ENCODE measurements at places on chromosomes 4 and X. TPM values are rescaled to one million over a fixed set of nuclear protein-coding genes. Genes with fewer than 3 reads are reported as not detected.

- DNase-seq, result peak; percentile 23
Measured at GRCh38 chr4:33722254-33722653, 2522.1 kb downstream of the ARAP2 start.

DNA sequence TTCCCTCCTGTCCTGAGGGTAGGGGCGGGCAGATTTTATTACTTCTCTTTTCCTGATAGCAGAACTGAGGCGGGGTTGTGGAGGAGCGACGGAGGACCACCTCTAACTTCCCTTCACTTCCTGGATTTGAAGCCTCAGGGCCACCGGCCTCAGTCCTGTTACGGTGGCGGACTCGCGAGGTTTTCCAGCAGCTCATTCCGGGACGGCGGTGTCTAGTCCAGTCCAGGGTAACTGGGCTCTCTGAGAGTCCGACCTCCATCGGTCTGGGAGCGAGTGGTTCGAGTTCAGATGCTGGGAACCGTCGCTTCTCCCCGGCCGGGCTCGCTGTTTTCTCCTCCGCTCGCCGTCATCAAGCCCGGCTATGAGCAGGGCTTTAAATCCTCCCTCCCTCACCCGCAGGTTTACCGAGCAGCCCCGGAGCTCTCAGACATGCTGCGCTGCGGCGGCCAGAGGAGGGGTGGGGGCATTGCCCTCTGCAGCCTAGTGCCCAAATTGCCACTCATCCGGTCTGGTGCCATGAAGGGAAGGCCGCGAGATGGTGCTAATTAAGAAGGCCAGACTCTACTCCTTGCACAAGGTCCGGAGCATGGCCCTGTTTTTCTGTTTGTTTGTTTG lies 23.3 kb downstream of the HAND2 start:
- DNase-seq, result peak; percentile 86

DNA sequence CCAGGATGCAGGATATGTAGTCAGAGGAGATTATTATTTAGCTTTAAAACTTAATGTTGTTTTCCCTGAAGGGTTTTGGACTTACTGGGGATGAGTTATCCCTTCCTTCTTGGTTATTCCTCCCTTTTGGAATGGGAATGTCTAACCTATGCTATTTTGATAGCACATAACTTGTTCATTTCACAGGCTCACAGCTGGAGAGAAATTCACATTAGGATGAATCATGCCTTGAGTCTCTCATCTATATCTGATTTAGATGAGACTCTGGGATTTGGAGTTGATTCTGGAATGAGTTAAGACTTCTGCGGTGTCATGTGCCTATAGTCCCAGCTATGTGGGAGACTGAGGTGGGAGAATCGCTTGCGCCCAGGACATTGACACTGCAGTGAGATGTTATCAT lies 81.1 kb downstream of the ATP11C start:
- DNase-seq, result no peak

- no peak for DNase-seq
Measured at GRCh38 chr4:163955288-163955687, 460.8 kb downstream of the TMA16 start.

- DNase-seq, result no peak
Measured at GRCh38 chr4:159608436-159608835, 505.6 kb downstream of the RAPGEF2 start.

GRCh38 chr4:139611391-139611790 lies 54.2 kb upstream of the MGST2 start:
- no peak for DNase-seq

DNA sequence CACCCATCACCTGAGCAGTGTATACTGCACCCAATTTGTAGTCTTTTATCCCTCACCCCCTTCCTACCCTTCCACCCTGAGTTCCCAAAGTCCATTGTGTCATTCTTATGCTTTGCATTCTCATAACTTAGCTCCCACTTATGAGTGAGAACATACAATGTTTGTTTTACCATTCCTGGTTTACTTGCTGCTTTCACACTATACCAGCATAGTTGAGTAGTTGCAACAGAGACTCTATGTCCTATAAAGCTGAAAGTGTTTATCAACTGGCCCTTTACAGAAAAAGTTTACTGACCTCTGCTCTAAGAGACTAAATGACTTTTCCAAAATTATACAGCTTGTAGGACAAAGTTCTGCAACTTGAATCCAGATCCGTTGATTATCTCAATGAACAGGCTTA lies 61.1 kb upstream of the BLTP1 start:
- no peak for DNase-seq

GRCh38 chrX:74535086-74535407 lies 79.4 kb downstream of the RLIM start:
- DNase-seq, result no peak

DNA sequence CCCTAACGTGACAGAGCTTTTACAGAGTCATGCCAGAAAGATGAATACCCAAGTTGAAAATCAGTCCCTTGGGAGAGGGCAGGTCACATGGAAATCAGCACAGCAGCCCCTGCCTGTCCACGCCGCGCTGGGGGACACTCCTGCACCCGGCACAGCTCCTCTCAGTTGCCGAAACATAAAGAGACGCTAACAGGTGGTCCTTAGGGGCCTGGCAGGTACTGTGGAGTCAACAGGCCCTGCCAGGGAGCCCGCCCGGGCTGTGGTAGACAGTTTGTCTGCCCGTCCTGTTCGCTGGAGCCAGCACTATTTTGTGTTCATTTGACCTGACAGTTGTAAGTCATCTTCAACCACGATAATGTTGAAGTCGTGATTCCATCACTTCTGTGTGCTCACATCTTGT lies 30.5 kb downstream of the NELFA start:
- DNase-seq, result peak; percentile 65

DNA sequence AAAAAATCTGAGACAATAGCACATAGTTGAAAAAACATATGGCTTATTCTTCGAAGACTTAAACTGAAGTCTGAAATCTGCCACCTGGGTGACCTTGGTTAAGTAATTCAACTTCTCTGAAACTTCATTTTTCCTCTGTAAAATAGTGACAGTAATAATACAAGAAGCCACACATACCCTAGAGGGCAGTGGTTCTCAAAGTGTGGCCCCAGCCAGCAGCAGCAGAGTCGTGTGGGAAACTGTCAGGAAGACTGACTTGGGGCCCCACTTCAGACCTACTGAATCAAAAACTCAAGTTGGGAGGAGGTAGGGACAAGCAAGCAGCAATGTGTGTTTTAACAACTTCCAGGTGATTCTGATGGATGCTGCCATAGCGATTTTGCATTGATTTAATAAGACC lies 249.9 kb downstream of the HNRNPD start:
- no peak for DNase-seq

DNA sequence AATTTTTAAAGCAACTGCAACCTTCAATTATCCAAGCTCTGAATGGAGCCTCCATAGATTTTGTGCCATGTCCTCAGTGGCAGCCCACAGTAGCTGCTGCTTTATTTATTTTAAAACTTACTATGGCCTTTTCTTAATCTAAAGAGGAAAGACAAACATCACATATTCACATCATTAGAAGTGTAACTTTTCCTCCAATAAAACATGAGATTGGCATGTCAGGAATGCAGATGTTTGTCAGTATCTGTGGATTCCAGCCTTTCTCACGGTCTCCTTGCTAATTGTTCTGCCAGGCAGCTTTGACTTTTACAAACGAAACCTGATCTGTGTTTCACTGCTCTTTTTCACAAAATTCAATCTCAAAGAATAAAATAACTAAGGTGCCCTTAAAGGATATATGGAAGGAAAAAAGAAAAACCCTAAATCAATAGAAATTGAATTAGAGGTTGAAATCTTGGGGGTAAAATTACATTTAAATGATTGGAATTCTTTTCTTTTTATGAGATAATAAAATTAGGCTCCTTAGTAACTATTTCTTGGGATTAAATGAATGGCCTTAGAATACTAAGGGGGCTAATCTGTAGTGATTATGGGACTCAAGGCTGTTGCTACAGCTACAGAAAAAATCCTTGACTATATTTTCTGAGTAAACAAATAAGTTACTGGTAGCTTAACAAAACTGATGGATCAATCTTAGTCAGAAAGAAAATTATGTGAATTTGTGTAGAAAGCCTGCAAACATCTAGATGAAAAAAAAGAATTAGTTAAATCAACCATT lies 151.3 kb downstream of the RTL9 start:
- no peak for DNase-seq

DNA sequence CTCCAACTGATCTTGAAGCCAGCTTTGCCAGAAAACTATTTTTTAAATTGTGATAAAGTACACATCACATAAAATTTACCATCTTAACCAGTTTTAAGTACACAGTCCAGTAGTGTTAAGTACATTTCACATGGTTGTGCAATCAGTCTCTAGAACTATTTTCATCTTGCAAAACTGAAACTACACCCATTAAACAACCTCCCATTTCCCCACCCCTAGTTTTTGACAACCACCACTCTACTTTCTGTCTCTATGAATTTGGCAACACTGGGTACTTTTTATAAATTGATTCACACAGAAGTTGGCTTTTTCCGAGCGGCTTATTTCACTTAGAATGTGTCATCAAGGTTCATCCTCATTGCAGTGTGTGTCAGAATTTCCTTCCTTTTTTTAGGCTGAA lies 31.0 kb downstream of the TRPC5 start:
- no peak for DNase-seq

DNA sequence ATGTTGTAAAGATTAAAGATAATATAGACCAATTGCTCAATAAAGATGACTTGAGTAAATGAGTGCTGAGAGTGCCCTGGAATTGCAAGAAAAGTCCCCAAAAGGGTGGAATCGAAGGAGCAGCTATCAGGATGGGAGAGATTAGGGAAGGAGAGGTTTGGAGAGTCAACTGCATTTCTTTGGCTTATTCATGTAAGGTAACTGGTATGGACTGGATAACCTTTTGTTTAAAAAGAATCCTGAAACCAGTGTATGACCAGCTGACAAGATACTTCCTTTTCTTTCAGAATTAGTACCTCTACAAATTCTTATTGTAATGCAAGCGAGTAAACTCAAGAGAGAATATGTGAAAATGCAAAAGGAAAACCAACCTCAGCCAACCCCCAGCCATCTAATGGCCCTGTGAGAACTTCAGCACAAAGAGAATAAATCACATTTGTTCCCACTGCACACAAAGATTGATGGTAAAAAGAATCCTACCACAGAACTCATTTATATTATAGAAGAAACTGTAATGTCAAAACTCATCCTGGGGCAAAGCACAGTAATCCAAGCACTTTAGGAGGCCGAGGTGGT lies 24.5 kb upstream of the SPP1 start:
- DNase-seq, result no peak

- peak; percentile 81 for DNase-seq
Measured at GRCh38 chrX:86148594-86148993, 343 bp downstream of the DACH2 start.

- no peak for DNase-seq
Measured at GRCh38 chrX:153941336-153942252, 2.8 kb downstream of the RENBP start.

- DNase-seq, result no peak
Measured at GRCh38 chr4:169770416-169770815, 12.7 kb upstream of the HPF1 start.

- no peak for DNase-seq
Measured at GRCh38 chr4:10090467-10091250, 25.9 kb downstream of the WDR1 start.

GRCh38 chrX:38799995-38800580 lies 1.2 kb upstream of the MID1IP1 start:
- DNase-seq, result no peak

- no peak for DNase-seq
Measured at GRCh38 chrX:30654989-30655607, 1.9 kb downstream of the GK start.

GRCh38 chrX:44317181-44317580 lies 26.3 kb downstream of the EFHC2 start:
- no peak for DNase-seq

- DNase-seq, result no peak
Measured at GRCh38 chr4:53709693-53710092, 118.4 kb upstream of the LNX1 start.

GRCh38 chr4:2818351-2818939 lies 25.2 kb upstream of the ADD1 start:
- no peak for DNase-seq

DNA sequence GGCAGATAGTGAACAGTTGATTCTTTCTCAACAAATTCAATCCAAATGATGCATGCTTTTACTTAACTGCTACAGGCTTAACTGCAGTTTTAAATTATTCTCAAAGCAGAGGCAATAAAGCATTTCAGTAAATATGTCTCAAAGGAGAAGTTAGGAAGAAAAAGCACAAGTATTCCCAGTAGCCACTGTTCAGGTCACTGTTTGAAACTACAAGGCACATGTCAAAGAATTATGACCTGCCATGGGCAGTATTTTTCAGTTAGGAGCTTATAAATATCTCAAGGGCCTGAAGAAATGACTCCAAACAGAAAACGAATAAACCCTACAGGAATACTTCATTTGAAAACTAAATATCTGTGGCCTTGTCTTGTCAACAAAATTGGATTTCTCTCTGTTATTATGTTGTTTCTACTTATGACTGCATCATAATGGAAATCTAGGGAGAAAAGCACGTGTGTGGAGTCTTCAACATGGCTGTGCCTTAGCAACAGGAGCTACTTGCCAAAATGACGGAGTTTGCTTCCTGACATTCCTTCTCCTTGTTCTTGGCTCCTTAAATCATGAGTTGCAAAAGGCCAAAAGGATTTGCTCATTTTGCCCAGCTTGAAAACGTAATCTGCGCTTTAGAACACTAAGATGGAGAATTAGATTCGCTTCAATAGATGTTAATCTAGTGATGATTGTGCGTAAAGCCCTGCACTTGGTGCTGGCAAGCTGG lies 67.6 kb upstream of the GPR101 start:
- no peak for DNase-seq

- DNase-seq, result no peak
Measured at GRCh38 chrX:123171781-123172180, 12.3 kb upstream of the GRIA3 start.

DNA sequence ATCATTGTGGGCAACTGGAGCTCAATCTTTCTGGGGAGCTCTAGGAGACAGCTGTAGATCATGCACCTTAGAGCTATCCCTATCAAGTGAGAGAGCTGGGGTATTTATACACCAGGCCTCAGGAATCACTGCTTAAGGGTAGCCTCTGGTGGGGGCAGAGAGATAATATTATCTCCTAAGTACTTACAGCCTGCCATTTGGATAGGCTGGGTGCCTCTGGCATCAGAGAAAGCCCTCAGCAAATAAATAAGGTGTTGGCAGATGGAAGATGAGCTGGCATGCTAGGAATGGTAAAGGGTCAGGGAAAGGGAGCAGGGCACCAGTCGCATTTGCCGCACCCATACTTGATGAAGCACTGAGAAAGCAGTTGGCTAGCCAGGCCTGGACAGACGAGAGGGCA lies 75.9 kb downstream of the HCCS start:
- no peak for DNase-seq

Gene TCEAL9
- total RNA-seq, result 26.9 TPM

Gene SRPX2
- 17.6 TPM for total RNA-seq

Gene MAGEA10
- total RNA-seq, result not detected

Gene CPLX1
- total RNA-seq, result 0.34 TPM

Gene RGN
- 0.71 TPM for total RNA-seq

Gene STATH
- total RNA-seq, result not detected

Gene CXCL3
- total RNA-seq, result 0.34 TPM

Gene RBM47
- total RNA-seq, result 38.4 TPM

Gene CD38
- total RNA-seq, result 1.1 TPM

Gene EMCN
- total RNA-seq, result 5.4 TPM

Gene GRID2
- not detected for total RNA-seq

Gene PABPC1L2B
- total RNA-seq, result not detected

Gene NAP1L5
- 1.2 TPM for total RNA-seq

Gene SLIT2
- 3.9 TPM for total RNA-seq

Gene BST1
- total RNA-seq, result 5.9 TPM

Gene CLIC2
- 7.3 TPM for total RNA-seq

Gene NR0B1
- total RNA-seq, result not detected

Gene ATP1B4
- not detected for total RNA-seq

Gene MAP7D2
- total RNA-seq, result 0.15 TPM

Gene SSX1
- not detected for total RNA-seq

Gene EOLA2
- total RNA-seq, result 19.7 TPM

Gene PCSK1N
- total RNA-seq, result 4.0 TPM

Gene AR
- total RNA-seq, result 9.7 TPM
